ENCODE measurements at places on chromosomes 13 and 19.

- no peak for DNase-seq
These were observed 19.6 kb downstream of the MPND start for GRCh38 chr19:4362831-4363545.

DNA sequence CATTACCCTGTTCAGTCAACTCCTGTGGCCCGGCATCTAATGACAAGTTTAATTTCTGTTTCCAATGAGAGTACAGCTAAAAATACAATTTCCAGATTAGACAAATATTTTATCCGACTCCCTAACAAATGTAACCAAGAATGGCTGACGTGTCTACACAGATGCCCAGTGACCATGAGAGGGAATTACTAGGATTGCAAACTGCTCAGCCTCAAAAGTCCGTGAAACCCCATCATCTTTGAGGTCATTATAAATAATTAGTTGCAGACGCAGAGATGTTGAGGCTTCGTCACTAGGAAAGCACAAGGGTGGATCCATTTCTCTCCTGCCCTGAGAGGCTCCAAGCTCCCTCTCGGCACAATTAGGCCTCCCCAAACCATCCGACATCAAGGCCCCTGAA lies 104.1 kb upstream of the ZNF507 start:
- no peak for DNase-seq

- DNase-seq: no peak
These were observed 33.8 kb upstream of the GTF2F2 start for GRCh38 chr13:45086484-45086883.

- no peak for DNase-seq
These were observed 241.1 kb upstream of the ATXN8OS start for GRCh38 chr13:69866555-69866954.

DNA sequence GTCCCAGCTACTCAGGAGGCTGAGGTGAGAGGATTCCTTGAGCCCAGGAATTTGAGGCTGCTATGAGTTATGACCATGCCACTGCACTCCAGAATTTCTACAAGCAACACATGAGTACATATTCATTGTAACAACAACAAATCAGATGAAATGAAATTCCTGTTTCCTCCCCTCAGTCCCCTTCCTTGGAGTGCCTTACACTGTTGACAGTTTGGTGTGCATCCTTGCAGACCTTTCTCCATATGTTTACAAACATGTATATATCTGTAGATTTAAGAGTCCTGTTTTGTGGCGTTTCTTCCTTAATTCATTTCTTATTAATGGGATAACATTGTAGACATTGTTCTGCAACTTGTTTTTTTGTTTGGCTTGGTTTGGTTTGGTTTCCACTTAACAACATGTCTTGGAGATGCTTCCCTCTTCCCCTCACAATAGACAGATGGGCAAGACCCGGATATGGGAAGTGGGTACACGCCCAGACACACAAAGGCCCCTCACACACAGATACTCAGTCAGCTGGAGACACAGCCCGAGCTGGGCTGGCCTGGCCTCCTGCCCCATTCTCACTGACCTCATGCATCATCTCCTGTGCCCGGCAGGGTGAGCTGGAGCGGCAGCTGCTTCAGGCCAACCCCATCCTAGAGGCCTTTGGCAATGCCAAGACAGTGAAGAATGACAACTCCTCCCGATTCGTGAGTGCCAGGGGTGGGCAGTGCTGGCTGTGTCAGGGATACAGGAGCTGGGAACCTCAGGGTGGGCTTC lies 21.7 kb downstream of the MYH14 start:
- DNase-seq: no peak
